Activated CD8-positive, alpha-beta memory T cell treated with anti-CD3 and anti-CD28 coated beads for 48 hours (primary cell): ENCODE measurements at places on chromosomes 5 and 9.

DNA sequence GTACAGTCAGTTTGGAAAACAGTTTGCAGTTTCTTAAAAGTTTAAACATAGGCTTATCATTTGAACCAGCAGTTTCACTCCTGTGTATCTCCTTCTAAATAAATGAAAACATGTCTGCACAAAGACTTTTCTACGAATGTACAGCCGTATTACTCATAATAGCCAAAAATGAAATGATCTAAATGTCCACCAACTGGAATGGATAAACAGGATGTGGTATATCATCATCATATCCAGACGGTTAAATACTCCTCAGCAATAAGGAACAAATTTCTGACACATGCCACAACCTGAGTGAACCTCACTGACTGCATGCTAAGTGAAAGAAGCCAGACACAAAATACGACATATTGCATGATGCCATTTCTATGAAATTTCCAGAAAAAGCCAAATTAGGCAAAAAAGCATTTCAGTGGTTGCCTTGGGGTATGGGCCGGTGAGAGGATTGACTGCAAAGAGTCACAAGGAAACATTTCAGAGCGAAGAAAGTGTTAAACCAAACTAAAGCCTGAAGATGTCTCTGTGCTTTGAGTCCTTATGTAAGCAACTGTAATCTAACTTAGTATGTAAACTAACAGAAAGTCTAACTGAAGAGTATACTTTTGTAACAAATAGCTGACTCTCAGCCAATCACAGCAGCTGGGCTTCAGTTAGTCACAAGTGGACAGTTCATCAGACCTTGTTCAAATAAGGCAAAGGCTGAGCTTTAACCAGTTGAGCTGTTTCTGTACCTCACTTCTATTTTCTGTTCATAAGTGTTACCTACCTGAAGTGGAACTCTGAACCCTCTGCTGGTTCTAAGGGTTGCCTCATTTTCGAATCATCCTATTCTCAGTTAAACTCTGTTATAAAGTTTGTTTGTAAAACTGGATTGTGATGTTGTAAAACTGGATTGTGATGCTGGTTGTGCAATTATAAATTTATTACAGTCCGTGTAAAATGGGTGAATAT is 65.2 kb downstream of the TRIO start:
- no peak for DNase-seq

GRCh38 chr5:172973127-172973916 is 10.2 kb upstream of the ATP6V0E1 start:
- DNase-seq, result no peak

GRCh38 chr5:113748403-113748802 is 234.9 kb downstream of the YTHDC2 start:
- no peak for DNase-seq

DNA sequence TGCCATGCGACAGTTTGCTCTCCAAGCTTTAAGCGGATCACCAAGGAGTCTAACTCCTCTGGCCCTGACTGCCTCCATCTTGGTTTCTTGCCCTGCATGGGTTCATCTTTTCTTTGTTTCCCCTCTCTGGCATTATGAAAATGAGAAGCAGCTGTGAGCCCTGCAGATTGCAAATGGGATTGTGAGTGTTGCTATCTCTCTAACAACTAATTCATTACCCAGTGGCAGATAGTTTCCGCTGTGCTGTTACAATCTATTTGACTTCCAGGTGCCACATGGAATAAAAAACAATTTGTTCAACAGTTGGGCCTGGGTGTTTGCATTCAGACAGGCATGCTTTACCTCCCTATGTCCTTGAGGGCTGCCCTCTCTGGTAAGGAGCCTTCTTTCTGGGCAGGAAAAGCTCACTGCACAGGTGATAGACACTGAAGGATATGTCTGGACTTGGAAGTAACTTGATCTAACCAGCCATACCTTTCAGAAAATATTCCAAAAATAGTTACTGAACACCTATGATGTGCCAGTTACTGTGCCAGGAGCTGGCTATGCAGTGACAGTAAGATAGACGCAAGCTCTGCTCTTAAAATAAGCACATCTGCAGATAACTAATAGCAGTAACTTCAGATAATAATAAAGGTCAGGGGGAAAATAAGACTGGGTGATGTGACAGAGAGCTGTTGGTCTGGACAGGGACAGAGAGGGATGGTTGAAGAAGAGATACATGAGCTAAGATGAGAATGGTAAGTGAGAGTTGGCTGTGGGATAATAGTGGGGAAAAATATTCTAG is 40.1 kb downstream of the GRIA1 start:
- no peak for DNase-seq

GRCh38 chr5:131538177-131538593 is 96.8 kb downstream of the RAPGEF6 start:
- DNase-seq, result no peak

- peak; percentile 18 for DNase-seq
Observed at GRCh38 chr9:105405514-105406131, 42.2 kb upstream of the FSD1L start.

DNA sequence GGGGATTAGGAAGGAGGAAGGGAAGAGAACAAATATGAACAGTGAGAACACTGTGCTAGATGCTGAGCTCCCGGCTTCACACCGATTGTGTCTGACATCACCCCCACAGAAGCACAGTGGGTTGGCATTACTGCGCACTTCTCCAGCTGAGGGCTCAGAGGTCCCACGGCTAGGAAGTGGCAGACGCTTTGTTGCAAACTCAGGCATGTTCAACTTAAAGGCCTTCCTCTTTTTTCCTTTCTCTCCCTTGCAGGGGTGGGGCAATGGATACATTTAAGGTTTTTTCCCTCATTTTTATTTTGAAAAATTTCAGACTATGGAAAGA is 15.5 kb upstream of the SHB start:
- no peak for DNase-seq

DNA sequence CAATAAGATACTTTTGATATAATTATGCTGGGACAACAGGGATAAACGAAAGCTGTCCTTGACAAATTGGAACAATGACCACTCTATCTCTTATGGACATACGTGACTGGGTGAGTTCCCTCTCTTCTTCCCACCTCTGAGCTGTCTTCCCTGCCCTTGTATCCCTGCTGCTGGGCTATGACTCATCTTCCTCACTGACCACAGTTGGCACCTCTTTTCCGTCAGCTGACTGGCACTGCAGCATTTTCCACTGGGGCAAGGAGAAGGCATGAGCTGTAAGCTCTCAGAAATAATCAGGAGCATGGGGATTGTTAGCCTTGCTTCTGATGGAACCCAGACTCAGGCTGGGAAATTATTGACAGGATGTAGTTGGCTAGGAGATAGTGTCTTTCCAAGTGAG is 48.7 kb downstream of the PCSK1 start:
- DNase-seq, result no peak

GRCh38 chr5:71475788-71476384 is 20.4 kb downstream of the BDP1 start:
- no peak for DNase-seq

DNA sequence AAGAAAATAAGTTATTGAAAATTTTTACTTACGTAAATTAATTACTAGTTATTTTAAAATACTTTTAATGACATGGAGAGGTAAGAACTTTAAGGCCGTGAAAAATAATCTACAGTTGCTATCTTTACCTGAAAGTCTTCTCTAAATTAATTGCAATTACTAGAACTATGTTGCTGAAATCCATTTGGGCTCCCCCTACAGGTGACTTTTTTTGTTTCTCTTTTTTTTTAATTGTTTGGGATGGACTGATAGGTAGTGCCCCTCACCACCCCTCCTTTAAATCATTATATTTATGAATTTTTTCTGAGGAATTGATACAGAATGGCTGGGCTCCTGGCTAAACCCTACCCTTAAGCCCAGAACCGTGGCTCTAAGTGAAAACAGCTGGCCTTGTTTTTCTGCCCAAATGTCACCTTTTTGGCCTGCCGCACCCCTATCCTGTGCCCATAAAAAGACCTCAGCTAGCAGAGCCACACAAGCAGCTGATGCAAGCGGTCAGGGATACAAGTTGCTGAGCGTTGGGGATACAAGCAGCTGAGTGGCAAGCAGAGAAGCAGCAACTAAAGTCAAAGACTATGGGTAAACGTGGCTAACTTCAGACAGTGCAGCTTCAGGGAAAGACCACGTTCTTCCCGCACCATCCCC is 315.2 kb upstream of the ACO1 start:
- DNase-seq, result no peak

DNA sequence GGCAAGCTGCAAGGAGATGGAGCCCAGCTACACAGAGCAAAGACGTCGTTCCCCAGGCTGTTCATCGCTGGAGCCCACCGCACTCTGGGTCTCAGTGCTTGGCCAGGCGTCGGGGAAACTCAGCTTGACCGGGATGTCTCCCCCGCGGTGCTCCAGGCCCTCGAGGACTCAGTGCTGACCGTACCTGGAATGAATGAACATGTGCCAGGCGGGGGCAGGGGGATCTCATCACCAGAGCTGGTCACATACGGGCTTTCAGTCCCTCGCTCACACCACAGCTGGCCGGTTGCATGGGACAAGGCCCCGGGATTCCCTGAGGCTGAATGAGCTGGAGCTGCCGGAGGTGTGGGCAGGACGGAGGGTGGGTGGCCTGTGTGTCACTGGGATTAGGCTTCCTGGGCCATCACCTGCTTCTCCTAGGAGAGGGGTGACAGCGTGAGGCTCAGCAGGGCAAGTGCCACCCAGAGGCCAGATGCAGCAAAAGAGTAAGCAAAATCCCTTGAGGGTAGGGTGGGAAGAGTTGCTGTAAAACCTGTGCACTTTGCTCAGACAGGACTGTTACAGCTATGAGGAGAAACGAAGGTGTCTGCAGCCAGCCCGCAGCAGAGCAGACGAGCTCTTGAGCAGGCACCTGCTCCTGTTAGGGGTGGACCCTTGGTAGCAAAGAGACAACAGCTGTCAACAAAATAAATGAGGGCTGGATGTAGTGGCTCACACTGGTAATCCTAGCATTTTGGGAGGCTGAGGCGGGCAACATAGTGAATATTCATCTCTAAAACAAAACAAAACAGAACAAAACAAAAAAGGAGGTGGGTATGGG is 70.7 kb upstream of the RAPGEF1 start:
- DNase-seq, result no peak

GRCh38 chr9:18721995-18722310 is 248.0 kb downstream of the ADAMTSL1 start:
- no peak for DNase-seq

DNA sequence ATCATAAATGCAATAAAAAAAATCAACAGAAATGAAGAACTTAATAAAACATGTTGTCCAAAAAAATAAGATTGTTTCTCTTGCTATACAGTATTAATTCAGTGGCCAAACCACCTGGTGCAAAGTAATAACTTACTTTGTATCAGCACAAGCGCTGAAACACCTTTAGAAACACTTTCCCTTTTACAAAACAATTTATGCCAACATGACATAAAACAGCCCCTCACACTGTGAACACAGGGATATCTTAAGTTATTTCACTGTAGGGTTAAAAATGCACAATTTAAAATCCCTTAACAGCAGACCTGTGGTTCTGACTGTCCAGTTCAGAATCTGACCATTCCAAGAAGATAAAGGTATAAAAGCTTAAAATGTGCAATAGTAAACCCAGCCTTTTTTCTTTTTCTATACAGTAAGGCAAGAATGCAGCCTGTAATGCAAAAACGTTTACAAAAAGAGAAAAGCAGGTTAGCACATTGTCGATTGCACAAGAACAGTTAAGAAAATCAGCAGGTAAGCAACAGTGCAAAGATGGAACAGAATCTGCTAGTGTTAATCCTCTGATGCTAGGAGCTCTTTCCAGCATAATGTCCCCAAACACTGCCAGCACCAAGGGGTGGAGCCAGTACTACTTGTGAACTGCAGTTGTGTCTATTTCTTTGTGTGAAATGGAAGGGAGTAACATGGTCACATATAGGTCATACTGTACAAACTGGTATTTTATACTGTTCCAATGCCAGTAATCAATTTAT is 21.6 kb downstream of the RAB14 start:
- DNase-seq, result no peak

- no peak for DNase-seq
Observed at GRCh38 chr9:18229992-18230676, 243.8 kb upstream of the ADAMTSL1 start.

DNA sequence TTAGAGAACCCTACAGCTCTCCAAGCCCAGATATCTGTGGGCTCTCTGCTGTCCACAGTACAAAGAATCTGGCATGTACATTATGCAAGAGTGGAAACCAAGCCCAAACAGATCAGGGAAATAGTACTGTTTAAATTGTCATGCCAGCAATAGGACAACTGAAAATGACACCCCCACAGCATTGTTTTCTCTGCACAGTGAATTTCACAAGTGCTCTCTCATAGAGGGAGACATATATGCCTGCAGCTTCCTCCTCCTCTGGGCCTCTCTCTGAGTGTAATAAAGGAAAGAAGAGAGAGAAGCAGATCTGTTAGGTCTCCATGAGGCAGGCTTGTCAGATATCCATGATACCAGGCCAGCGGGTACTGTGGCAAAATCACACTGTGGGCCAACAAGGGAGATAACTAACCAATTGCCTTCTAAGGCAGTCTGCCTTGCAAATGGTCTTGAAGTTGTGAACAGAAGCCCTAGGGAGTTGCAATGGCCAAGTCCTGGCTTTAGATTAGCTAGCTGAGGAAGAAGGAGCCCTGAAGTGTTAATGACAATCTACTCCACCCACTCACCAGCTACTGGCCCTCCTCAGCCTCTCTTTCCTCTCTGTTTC is 54.4 kb upstream of the JMY start:
- DNase-seq, result no peak

DNA sequence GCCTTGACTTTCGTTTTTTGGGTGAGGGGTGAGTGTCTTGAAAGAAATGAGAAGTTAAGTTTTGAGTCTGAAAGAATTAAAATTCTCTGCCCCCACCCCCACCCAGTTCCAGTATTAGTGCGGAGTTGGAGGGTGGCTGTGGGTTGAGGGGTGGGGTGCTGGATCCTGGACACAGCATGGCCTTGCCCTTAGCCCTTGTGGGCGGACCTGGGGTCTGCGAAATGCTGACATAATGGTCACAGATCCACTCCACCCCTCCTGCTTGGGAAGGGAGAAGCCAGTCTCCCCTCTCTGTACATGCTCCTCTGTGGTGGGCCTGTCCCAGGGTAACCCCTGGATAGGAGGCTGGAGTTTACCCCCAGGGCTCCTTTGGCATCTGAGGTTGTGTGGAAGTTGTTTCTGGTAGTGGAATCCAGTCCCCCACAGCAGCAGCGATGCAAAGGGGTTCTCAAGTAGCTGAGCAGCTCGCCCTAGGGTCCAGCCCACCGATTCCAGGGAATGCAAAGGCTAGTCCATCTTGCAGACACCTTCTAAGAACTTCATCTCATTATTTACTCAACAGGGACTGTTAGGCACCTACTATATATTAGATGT is 42.8 kb upstream of the TCF7 start:
- DNase-seq, result no peak

DNA sequence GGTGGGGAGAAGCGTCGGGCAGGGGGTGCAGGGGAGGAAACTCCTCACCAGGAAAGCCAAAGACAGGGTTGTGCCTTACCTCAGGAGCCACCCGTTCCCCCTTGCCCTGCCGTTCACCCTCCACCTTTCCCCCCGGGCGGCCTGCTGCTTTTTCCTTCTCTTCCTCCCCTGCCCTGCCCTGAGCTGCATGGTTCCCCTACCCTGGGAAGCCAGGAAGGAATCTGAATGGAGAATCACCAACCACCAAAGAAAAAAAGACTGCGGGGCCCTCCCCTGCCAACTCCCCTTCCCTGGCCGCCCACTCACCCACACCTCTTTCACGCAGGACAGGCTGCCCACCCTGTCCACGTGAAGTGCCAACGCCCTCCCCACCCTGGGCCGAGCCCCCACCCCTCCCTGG is 820 bp upstream of the NFX1 start:
- DNase-seq, result no peak
